ENCODE measurements at places on chromosomes 7 and 10.

- no peak for DNase-seq
Observed at GRCh38 chr10:127218658-127219057, 22.3 kb upstream of the INSYN2A start.

DNA sequence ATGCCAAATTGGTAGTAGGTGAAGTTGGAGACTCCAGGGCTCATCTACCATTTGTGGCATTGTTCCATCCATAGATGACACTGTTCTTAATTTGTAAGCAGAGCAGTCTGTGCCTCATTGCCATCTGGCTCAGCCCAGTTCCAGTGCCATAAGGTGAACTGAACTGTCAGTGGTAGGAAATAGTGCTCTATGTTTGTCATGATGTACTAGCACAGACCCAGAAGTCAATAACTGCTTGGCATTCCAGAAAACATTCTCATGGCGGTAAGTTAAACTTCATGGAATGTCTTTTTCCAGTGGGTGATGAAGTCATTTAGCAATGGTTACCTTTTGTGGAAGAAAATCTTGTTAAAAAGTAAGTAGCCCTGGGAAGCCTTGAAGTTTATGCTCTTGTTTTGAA, 302.7 kb downstream of the SUGCT start:
- no peak for DNase-seq

DNA sequence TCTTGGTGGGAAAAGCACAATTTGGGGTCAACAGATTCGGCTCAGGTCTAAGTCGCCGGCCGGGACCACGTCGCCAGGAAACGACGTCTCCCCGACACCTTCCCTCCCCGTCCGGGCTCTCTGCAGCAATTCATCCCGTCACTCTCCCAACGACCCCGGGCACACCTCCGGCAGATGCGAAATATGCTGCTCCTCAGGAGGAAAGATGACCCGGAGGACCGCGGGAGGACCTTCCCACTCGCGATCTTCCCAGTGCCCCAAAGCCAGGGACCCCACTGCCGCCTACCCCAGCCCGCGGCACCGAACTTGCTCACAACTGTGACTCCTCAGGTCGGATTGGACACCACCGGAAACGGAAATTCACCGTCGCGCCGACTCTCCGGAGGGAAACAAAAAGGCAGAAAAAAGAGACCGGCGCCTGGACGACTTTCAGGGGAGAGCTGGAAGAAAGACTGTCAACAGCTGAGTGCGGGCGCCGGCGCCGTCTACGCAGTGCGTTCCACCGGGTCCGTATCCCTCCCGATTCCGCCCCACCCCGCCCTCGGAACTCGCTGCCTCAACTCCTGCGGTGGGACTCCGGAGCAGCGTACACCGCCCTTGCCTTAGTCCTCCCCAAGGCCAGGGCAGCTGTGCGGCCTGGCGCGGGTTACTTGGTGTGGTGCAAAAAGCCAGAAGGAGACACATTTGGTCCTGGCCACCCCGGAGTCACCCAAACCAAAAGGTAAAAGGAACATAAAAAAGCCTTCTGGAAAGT, 13.8 kb upstream of the SEC24C start:
- peak; percentile 86 for DNase-seq

GRCh38 chr7:17706275-17706674, 234.0 kb downstream of the SNX13 start:
- DNase-seq, result no peak

DNA sequence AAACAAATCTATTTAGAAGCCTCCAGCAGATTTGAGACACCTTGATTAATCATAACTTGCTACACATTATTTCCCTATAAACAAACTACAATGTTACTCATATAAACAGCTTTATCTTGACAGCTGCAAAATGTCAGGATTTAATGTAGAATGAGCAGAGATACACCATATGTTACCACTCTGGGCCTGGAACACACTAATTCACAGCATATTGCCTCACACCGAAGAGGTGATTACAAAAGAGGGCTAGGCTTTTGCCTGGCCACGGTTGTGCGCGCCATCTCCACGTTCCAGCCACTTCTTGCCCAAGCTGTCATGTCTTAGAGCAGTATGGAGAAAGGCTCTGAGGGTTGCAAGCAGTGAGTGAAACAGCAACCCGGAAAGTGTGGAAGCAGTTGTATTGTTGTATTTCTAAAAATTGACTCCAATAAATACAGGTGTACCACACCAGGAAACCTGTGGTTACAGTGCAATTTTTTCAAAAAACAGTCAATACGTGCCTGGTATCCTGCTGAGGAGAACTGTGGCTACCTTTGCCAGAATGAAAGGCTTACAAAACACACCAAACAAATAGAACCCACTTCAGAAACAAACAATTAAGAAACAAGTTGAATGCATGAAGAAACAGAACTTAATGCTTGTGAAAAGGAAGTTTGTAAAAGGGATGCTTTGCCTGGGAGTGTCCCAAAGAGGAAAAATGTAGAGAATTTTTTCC, 498.1 kb downstream of the PLXNA4 start:
- no peak for DNase-seq

- no peak for DNase-seq
Observed at GRCh38 chr10:96491303-96491702, 22.4 kb downstream of the TLL2 start.

DNA sequence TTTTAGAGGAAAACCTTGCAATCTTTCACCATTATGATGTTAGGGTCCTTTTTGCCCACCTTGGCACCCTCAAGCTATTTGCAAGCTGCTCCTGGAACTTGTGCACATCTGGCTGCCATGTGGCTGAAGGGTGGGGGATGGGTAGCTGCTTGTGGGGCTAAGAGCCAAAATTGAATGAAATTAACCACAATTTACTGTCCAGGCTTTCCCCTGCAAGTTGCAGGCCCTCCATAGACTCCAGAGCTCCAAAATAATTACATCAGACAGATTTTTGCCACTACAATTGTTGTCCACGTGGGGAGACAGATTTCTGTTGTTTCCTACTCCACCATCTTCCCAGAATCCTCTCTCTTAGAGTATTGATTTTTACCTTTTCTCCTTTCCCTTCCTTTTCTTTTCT, 19.1 kb downstream of the PI4K2A start:
- DNase-seq, result no peak

DNA sequence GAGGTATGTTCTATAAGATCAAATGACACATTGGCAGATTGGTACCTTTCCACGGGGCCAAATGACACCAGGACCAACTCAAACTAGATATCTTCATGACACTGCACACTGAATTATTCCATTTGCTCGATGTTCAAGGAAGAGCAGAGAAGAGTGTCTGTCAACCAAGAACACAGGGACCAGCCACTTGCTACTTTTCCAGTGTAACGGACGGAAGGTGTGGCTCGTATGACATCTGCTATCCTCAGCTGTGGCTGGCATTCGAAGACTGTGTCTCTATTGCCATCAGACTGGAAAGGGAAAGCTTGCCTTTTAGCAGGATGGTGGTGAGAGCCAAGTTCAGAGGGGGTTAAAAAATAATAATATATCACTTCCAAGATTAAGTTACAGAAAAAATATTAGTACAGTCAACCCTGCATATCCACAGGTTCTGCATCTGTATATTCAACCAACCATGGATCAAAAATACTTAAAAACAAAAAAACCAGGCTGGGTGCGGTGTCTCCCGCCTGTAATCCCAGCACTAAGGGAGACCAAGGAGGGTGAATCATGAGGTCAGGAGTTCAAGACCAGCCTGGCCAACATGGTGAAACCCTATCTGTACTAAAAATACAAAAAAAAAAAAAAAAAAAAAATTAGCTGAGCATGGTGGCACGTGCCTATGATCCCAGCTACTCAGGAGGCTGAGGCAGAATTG, 237.1 kb downstream of the PRPF18 start:
- DNase-seq, result no peak

DNA sequence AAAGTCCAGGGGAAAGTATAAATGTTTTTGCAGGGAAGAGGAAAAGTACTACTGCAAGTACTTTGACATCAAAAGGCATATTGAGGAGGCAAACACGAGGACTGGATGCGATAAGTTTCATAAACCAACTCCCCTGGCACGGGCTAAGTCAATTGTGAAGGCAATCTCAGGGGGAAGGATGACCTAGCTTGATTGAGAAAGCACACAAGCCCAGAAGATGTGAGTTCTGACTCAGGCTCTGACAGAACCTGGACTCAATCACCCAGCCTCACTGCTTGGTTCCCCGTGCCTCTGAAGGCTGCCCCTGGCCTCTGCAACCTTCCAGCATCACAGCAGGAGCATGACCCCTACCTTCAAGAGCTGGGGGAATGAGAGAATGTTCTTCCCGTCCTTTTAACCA, 93.2 kb upstream of the ZNF438 start:
- DNase-seq, result no peak

- no peak for DNase-seq
Observed at GRCh38 chr10:120586471-120586872, 129.4 kb downstream of the PLPP4 start.

GRCh38 chr7:114341648-114342047, 73.0 kb upstream of the FOXP2 start:
- DNase-seq, result no peak

DNA sequence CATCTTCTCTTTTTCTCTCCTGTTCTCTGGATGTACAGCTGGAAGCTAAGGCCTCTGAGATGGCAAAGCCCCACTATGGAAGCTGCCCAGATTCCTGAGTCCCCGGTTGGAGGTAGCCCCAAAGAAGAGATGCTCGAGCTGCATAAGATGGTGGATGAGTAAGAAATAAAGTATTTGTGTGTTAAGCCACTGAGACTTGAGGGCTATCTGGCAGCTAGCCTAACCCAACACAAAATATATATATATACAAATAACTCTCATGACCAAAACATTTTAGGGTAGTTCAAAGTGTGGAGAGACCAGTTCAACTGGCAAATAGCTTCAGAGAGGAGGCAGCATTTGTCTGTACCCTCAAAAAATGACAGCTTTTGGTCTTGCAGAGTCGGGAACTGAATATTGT, 72.4 kb upstream of the PDE1C start:
- no peak for DNase-seq

DNA sequence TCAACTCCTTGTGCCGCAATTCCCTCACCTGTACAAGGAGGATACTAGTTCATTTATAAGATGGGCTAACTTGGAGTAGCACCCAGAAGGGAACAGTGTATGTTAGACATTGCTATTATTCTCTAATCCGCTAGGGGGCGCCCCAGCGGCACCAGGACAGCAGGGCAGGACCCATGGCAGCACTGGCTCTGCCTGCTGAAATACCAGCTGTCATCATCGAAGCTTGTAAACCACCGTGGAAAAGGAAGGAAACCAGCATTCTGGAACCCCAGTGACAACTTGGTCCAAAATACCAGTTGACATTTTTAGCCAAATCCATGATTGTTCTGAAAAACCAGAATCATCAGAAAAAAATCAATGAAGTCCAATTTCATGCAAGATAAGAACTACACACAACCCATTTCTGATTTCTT, 134.4 kb downstream of the ITGA8 start:
- peak; percentile 9 for DNase-seq

- DNase-seq, result no peak
Observed at GRCh38 chr7:139255290-139255689, 24.3 kb downstream of the UBN2 start.

Data from stimulated activated CD8-positive, alpha-beta memory T cell treated with anti-CD3 and anti-CD28 coated beads, Interleukin-2, amount 100 ng/mL, for 48 hours (primary cell).